H4 (cell line): ENCODE measurements at places on chromosomes 6 and 20. TPM values are rescaled to one million over a fixed set of nuclear protein-coding genes. Genes with fewer than 3 reads are reported as not detected.
A peak's percentile ranks its signal among the peaks of the same experiment; 100 is the strongest.

DNA sequence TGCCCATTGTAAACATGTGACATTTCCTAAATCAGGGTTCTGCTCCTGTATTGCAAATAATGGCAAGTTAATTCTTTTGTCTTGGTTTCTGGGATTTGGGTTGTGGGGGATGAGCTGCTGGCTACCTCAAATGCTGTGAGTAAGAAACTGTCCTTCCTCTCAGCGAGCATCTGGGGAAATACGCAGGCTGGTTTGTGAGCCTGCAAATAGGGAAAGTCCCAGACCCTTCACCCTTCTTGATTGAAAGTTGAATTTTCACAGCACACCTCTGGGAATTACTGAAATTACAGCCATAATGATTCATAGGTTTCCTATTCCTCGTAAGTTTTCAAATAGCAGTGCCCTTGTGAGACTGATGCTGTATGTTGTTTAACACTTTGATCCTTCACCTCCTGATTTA lies 138.1 kb downstream of the TBXT start:
- DNase-seq = no peak

GRCh38 chr6:158853072-158853879 lies 34.1 kb upstream of the EZR start:
- peak; percentile 92 for DNase-seq

- no peak for DNase-seq
Measured at GRCh38 chr20:16261733-16262273, 311.4 kb downstream of the KIF16B start.

DNA sequence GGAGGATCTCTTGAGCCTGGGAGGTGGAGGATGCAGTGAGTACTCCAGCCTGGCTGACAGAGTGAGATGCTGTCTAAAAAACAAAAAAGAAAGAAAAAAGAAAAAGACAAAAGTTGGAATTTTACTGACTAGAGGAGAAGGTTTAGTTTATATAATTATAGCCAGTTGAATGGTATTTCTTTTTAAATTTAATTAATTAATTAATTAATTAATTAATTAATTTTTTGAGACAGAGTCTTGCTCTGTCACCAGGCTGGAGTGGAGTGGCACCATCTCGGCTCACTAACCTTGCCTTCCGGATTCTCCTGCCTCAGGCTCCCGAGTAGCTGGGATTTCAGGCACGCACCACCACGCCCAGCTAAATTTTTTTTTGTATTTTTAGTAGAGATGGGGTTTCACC lies 8.7 kb downstream of the DNAH8 start:
- DNase-seq = no peak

GRCh38 chr6:94300424-94301144 lies 881.2 kb upstream of the EPHA7 start:
- peak; percentile 14 for DNase-seq

DNA sequence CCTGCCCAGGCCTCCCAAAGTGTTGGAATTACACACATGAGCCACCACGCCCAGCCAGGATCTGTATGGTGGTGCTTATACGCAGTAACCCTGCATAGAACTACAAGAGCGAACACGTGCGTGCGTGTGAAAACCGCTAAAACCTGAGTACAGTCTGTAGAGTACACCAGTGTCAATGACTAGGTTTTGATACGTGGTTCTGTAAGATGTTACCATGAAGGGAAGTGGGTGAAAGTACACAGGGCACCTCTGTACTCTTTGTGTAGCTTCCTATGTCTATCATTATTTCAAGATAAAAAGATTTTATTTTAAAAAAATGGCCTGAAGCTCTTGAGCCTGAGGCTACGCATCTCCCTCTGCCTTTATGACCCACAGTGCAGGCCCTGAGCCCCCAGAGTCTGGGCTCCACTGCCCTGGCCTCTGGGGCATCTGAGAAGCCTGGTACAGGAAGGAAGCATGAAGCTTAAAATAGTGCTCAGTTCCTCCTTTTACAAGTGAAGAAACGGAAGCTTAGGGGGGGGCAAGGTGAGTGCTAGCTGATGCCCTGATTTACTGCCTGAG lies 21.6 kb downstream of the LY86 start:
- no peak for DNase-seq

DNA sequence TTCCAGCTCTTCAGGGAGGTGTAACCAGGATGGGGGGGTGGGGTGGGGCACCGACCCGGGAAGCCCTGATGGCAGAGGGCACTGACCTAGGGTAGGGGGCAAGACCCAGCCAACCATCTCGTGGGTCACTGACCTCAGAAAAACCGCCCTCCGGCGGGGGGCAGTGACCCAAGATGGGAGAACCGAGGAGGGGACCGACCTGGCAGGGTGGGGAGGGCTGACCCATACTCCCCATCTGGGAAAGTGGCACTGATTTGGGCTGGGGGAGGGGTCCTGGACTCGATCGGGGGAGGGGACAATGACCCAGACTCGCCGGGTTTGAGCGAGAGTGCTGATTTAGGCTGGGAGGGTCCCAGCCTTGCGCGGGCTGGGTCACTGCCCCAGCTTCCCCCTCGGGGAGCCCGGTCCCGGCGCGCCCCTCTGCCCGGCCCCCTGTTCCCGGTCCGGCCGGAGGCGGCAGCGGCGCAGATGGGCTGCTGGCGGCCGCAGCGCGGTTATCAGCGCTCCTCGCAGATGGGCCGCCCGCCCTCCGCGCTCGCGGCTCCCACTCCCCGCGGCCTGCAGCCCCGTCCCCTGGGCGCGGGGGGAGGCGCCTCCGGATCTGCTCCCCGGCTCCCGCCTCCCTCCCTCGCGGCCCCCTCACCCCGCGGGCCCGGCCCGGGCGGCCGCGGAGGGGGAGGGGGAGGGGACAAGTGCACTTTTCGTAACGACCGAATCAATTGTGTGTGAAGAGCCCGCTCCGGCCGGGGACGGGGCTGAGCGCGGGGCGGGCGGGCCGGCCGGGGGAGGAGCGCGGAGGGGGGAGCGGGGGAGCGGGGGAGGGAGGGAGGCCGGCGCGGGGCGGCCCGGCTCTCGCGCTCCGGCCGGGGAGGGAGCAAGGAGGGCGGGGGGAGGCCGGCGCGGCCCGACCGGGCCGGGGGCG lies 2.2 kb downstream of the NOL4L start:
- DNase-seq = no peak

DNA sequence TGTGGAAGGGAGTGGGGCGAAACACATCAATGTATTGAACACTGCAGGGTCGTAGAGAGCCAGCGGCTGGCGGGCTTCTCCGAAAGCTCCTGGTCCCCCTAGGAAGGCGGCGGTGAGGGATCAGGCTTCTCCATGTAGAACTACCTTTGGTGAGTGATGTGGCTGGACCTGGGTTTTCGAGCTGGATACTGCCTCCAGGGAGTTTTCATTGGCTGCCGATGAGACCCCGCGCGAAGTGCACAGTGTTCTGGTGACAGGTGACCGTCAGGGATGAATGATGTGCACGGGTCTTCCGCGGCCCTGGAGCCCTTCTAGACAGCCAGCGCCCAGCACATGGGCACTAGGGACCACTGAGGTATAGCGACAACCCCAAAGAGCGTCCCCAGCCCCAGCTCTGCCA lies 16.4 kb downstream of the ABT1 start:
- DNase-seq = no peak

GRCh38 chr20:1388741-1389483 lies 3.9 kb downstream of the FKBP1A start:
- DNase-seq = no peak

GRCh38 chr20:38111366-38112232 lies 53.5 kb downstream of the TGM2 start:
- no peak for DNase-seq

DNA sequence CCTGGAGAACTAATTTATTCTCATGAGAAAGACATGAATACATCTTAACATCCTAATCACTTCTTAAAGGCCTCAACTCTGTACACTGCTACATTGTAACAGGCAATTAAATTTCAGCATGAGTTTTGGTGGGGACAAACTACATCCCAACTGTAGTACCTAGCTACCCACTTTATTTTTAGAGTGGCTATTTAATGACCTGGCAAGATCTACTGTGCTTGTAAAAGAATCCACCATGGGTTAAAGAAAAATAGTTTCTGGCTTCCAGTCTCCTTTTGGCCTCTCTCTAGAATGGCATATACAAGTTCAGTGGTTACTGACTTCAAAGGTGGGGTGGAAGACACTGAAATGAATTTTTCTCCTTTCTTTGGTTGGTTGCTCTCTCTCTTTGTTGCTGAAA lies 193.9 kb downstream of the ESR1 start:
- no peak for DNase-seq

The CPXM1 gene
- total RNA-seq = not detected in 2 replicates

The DNMT3B gene
- 3.3 and 5.4 TPM in 2 replicates for total RNA-seq

The LRFN2 gene
- not detected in 2 replicates for total RNA-seq

The CDKAL1 gene
- 14.5 and 15.2 TPM in 2 replicates for total RNA-seq
